Head of caudate nucleus (tissue), 42 donors: ENCODE measurements at places on chromosomes 1 and 21.

GRCh38 chr1:116983678-116984077 is 17.9 kb upstream of the CD101 start:
- no peak for DNase-seq

DNA sequence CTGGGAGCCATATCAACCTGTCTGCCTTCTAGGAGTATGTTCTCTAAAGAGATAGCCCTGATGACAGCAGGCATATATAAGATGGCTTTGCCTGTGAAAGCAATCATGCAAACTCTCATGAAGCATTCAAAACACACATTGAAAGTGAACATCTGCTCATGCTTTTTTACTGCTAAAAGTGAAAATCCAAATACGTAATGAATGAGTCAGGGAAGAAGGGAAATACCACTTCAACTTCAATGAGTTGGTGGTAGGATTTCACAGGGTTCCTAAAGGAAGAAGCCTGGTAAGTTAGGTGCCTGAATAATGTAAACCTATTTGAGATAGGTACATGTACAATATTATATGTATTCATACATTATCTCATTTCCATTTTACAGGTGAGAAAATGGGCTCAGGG is 50.5 kb upstream of the SLFNL1 start:
- DNase-seq, result no peak

- DNase-seq, result no peak
Observed at GRCh38 chr21:41726970-41727783, 39.7 kb downstream of the RIPK4 start.

DNA sequence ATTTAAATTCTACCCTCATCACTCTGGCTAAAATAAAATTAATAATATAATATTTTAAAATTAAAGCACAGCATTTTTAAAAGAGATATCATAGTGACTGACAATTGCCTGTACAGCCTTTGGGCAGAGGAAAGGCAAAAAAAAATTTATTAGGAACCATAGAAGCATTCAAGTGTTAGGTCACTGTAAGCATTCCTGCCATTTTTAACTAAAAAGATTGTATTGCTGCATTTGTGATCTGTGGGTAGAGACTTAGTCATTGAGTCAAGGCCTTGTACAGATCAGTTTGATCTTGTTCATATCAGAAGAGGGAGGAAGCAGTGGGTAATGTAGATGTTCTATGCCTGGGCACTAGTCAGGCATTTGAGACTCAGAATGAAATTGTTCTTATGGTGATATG is 109.9 kb downstream of the LYPLAL1 start:
- no peak for DNase-seq

GRCh38 chr1:156241926-156242325 is at the start of gene BGLAP:
Gene BGLAP, plus strand, starts transcription at chr1:156242184. Its CDS starts 48 bp downstream, at chr1:156242232.
- no peak for DNase-seq

DNA sequence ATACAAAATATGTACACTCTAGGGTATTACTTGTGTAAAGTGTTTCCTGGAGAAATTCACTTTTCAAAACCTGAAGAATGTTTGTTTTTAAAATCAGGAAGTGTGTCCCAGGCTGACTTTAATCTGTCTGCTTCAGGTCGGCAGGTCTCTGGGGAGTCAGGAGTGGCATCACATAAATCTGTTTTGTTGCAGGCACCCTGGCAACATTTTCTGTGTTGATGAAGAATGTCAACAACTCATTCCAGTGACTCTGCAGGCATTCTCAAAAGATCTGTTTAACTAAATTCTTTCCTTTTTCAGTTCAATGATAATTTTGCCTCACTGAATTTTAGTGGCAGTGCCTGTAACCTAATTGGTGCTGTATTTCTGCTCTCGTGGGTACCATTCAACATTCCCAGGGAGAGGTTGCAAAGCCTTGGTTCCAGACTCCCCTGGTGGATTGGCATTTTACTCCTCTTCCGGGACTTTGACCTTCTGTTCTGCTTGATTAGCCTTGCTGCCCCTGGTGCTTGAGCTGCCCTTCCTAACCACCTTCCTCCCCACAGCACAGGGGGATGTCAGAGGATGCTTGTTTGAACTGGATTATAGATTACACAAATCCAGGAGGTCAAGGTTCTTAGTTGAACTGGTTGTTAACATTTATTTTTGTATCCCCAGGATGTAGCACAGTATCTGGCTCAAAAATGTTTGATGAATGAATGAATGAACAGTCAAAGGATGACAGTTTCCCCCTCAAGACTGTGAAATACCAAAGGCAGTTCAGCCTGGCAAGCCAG is 55.4 kb upstream of the LPGAT1 start:
- no peak for DNase-seq

GRCh38 chr1:207248544-207249198 is 72.8 kb upstream of the CD55 start:
- no peak for DNase-seq

DNA sequence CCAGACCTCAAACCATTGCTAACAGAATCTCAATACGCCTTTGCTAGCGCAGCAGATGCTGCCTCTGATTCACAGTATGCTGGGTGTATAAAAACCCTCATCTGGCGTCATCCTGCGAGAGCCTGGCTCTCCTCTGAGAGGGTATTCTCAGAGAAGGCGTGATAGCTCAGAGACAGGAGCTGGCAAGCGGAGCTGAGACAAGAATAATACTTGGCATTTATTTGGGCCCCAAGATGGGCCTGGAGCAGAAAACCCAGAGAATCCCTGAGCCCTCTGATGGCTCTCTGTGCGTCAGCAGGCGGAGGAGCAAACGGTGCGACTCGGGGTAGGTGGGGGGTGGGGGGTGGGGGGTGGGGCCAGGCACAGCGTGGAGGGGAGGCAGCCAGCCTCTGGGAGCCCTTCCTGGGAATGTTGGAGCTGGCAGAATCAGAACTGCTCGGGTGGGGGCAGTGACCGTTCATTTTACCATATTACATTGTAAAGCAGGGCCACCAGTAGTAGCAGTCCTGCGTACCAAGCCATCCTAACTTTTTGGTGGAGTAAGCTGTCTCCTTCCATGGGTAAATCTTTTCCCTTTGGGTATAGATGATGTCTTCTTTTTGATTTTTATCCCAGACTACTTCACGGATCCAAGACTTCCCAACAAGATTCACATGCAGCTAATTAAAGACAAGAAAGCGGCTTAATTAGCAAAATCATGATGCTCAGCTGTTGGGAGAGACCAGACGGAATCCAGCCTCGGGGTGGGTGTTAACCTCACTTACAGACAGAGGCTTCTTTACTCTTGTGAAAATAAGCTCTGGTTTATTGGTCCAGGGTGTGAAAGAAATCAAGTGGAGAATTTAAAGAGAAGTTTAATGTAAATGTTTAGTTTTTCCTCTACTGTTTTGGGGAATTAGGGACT is 7.1 kb downstream of the RIIAD1 start:
- peak; percentile 46 for DNase-seq

GRCh38 chr1:223731133-223731770 is 18.9 kb downstream of the CAPN2 start:
- DNase-seq, result peak; percentile 50

GRCh38 chr1:219143735-219144134 is 29.9 kb upstream of the LYPLAL1 start:
- no peak for DNase-seq

- peak; percentile 26 for DNase-seq
Observed at GRCh38 chr1:38818175-38818976, 41.2 kb downstream of the RRAGC start.

DNA sequence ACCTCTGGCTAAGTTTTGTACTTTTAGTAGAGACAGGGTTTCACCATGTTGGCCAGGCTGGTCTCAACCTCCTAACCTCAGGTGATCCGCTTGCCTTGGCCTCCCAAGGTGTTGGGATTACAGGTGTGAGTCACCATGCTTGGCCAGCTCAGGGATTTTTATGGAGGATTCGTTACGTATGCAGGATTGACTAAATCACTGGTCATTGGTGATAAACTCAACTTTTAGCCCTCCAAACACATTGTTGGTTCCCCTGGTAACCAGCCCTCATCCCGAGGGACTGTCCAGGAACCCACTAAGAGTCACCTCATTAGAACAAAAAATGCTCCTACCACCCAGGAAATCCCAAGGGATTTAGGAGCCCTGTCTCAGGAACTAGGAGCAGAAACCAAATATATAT is 40.4 kb downstream of the ST3GAL3 start:
- no peak for DNase-seq

- DNase-seq, result no peak
Observed at GRCh38 chr1:186189156-186189555, 185.9 kb downstream of the TPR start.

- DNase-seq, result no peak
Observed at GRCh38 chr1:216186141-216186540, 237.1 kb downstream of the USH2A start.

- no peak for DNase-seq
Observed at GRCh38 chr1:63753591-63753990, 20.2 kb upstream of the ROR1 start.

GRCh38 chr21:45069711-45070110 is 4.7 kb upstream of the ADARB1 start:
- no peak for DNase-seq
